ENCODE measurements at places on chromosomes 1 and 21.

GRCh38 chr1:26697978-26698849 is 2.4 kb downstream of the ARID1A start:
- peak; percentile 98 for DNase-seq

- peak; percentile 8 for DNase-seq
Observed at GRCh38 chr1:231867607-231868006, 241.0 kb downstream of the DISC1 start.

GRCh38 chr1:8032366-8032910 is 6.3 kb upstream of the ERRFI1 start:
- DNase-seq: no peak

DNA sequence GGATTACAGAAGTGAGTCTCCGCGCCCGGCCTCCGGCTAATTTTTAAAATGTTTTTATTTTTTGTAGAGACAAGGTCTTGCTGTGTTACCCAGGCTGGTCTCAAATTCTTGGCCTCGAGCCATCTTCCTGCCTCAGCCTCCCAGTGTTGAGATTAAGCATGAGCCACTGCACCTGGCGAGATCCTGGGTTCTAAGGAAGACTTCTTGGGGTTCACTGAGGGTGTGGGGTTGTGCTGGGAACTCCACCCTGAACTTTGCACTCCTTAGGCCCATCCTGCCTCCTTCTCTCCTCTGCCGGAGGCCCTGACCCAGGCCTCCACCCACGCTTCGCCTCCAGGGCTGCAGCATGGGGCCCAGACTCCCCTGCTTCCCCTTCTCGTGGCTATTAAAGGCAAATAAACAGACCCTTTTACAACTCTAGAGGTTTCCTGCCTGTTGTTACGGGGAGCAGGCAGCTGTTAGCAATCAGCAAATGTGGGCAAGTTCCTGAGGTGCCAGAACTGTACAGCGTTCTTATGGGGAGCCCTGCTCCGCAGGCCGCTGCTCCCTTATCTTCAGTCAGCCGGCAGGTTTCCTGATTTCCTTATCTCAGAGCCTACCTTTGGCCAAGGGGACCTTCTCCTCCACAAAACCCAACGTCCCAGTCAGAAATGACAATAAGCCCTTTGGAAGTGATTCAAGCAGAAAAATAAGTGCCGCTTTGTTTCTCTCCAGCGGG is 41.0 kb upstream of the LIN9 start:
- DNase-seq: no peak

GRCh38 chr1:187788718-187789117 is 960.0 kb downstream of the PLA2G4A start:
- no peak for DNase-seq

- DNase-seq: peak; percentile 48
Observed at GRCh38 chr1:61344696-61345095, 262.3 kb downstream of the NFIA start.

DNA sequence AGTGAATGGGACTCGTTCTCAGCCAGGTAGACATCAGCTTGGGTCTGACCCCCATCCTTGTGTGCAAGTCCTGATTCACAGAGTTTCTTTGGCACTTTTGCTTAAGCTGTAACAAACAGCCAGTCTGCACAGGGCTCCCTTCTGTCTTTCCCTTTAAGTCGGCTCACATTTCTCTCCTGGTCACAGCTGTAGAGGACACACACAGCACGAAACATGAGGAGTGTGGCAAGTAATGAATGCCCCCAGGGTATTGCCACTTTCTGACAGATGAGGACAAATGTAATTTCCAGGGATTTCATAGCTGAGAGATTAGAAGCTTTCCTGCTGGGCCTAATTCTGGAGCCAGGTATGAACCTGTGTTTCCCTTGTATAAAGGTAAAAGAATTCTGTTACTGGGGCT is 423.5 kb downstream of the KIF26B start:
- DNase-seq: no peak
